Hematopoietic multipotent progenitor cell (in vitro differentiated cells): ENCODE measurements at places on chromosomes 12 and 14. TPM values are rescaled to one million over a fixed set of nuclear protein-coding genes. Genes with fewer than 3 reads are reported as not detected.

GRCh38 chr12:57604992-57605810 lies 577 bp downstream of the DTX3 start:
- no peak for DNase-seq

GRCh38 chr14:53151523-53152183 lies 1.5 kb downstream of the DDHD1 start:
- peak; percentile 64 for DNase-seq

The TMBIM4 gene
- 70.6 TPM for total RNA-seq

DNA sequence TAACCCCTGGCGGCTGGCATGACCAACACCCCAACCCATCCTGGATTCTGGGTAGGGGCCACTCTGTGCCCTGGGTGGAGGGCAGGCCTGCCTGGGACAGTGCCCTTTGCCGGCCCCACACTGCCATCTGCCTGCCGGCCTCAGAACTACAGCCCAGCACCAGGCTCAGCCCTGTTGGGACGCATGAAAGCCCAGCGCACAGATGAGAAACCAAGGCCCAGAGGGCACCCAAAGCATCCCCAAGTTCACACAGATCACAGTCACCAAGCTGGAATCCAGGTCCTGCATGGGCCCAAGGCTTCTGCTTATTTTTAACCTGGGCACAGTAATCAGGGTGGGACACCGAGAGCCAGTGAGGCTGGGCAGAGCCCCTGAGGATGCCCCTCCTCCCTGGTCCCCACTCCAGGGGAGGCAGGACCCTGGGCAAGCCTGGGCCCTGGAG lies 26.2 kb downstream of the RFLNA start:
- DNase-seq: peak; percentile 67

The DAD1 gene
- 195 TPM for total RNA-seq

- no peak for DNase-seq
Observed at GRCh38 chr12:42729535-42729900, 140.0 kb upstream of the PRICKLE1 start.

The HSPB8 gene
- total RNA-seq: not detected

DNA sequence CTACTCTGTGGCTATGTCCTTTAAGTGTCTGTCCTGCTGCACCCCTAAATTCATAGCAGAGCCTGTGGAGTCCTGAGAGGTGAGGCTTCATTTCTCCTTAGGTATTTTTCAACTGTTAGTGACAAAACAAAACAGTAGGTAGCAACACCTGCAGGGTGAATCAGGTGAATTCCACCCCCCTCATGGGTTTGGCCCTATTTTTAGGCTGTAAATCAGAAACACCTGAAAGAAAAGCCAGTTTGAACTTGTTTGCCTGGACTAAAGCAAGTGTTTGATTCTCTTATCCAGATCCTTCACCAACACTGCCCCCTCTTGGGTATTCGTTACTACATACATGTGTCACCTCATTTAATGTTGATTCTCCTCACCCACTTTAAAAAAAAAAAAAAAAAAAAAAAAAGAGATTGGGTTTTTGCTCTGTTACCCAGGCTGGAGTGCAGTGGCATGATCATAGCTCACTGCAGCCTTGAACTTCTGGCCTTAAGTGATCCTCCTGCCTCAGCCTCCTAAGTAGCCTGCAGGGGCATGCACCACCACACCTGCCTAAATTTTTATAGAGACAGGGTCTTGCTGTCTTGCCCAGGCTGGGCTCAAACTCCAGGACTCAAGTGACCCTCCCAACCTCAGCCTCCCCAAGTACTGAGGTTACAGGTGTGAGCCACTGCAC lies 10.3 kb downstream of the TBPL2 start:
- peak; percentile 35 for DNase-seq

DNA sequence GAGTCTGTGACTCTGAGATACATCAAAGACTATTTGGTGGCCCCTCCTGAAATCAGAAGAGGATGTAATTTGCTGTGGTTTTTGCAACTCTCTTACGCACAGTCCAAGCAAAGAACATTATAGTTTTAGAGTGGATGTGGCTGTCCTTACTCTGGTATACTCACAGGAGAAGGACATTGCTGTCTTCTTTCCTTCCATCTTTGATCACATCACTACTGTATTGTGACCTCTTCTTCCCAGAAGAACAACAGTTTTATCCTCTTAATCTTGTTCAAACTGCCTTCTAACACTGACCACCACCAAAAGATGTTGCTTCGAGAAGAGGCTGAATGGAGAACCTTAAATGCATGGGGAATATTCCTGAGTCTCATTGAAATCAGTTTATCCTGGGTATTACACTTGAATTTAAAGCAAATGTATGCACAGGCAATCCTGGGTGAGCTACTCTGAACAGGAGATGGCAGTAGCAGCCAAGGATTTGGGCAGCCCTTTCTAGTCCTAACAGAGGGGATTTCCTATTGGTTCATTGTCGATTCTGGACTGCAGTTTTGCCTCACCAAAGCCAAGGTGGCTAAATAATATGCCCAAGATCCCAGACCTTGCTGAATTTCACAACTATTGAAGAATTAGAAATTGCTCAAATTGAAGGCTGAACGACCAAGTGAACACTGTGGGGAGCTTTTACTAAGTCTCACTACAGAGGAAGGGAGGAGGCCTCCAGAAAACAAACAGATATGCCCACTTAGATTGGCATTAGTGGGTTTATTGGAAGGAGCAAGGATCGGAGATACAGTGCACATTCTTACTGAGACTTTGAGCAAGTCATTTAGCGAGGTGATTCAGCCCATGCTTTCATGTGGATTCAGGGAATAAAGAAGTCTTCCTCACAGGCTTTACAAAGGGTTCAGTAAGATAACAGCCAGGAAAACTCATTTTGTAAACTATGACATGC lies 282.8 kb downstream of the PAWR start:
- no peak for DNase-seq

The HOXC11 gene
- under 0.01 TPM for total RNA-seq

DNA sequence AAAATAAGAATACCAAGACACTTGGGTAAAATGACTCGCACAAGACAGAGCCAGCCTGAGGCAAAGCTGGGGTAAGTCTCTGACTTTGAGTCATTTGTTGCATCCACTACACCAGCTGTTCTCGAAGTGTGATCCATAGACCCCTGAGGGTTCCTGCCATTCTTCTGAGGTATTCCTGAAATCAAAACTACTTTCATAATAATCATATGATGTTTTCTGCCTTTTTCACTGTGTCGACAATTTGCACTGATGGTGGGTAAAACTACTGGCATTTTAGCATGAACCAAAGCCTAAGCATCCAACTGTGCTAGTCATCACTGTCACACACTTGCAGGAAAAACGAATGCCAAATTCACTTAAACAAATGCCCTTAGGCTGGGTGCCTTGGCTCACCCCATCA lies 135.5 kb upstream of the FUT8 start:
- no peak for DNase-seq

The PZP gene
- not detected for total RNA-seq

The TAS2R30 gene
- 7.8 TPM for total RNA-seq

The HPD gene
- not detected for total RNA-seq

- no peak for DNase-seq
Observed at GRCh38 chr12:128693115-128693514, 130.6 kb downstream of the SLC15A4 start.

DNA sequence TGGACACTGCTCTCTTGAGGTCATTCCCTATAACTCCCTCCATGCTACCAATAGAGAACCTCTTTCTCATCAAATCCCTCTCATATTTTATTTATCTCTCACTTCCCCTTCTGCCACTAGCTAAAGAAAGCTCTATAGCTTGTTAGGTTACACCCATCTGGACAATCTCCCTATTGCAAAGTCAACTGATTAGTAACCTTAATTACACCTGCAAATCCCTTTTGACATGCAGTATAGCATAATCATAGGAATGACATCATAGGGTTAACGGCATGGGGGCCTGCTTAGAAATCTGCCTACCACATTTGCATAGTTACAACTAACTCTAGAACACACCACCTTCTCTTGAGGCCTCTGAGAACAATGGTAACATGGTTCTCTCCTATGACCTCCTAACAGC lies 181.2 kb downstream of the EMP1 start:
- DNase-seq: no peak

The C12orf42 gene
- total RNA-seq: 0.27 TPM
